Activated CD4-positive, CD25-positive, alpha-beta regulatory T cell treated with anti-CD3 and anti-CD28 coated beads, Interleukin-2, amount 50 U/mL, for 72 hours (primary cell): ENCODE measurements at places on chromosomes 5 and 9.

DNA sequence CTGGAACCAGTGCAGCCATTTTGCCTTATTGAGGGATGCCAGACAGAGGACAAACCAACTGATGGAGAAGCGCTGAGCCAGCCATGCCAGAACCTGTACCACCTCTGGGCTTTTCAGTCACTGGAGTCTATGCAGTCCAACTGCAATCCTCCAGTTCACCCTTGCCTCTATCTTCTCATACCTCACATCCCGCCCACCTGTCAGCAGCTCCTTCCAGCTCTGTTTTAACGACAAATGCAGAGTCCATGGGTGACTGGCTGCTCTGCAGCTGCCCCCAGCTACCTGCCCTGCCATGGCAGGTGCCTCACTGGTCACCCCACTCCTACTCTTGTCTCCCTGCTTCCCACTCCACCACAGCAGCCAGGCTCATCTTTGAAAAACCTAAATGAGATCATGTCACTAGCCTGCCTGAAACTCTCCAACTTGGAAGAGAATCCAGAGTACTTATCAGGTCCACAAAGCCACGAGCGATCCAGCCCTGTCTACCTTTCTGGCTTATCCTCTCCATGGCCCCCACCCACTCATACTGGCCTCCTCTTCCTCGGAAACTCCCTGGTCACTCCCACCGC, 14.0 kb upstream of the ACSL6 start:
- DNase-seq, result no peak

DNA sequence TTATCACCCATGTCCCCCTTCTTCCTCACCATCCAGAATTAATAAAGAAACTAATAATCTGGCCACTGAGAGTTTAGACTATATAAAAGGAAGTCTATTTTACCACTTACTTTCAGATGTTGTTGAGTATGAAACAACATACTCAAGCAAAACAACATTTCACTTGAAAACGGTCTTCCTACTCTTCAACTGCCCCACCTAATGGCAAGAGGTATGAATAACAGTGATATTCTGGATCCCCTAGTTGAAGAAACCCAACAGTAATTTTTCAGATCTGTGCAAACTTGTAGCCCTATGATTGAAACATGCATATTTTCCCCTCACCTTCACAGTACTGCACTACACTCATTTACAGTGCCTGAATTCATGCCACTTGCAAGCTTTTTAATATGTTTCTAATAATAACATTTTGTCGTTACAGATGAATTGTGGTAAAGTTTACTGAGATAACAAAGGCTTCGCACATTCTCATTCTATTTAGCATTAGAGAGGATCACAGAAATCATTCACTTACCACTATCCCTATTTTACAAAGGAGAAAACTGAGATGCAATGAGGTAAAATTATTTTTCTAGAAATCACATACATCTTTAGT, 267.9 kb upstream of the PDE4D start:
- DNase-seq, result no peak

GRCh38 chr9:95771556-95772246, 103.8 kb upstream of the ERCC6L2 start:
- DNase-seq, result no peak

DNA sequence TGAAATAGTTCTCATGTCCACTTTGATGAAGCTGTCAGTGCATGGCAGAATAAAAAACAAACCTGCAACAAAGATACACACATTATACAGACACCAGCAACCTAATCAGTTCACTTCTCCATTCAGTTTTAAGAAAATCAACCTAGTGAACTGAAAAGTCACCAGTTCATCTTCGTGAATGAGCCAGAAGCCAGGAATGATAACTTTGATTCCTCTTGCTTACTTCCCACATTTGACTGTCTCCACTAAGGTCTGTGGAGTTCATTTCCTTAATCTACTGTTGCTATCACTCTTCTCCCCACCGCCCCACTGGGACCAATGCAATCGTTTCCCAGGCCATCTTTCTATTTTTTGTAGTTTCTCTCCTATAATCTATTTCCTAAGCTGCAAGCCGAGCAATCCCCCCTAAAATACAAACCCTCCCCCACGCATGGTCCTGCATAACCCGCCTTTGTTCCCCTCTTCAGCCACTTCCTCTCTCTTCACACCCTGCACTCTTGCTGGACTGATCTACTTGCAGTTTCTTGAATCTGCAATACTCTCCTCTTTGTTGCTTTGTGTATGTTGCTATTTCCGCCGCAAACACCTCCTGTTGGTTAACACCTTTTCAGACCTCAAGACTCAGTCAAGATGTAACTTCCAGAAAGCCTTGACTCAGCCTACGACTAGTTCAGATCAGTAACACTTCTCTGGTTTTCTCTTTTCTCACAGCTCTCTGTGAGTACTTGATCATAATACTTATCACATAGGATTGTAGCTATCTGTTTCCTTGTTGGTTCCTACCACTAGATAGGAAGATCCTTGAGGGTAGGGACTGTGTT, 16.6 kb downstream of the STOM start:
- no peak for DNase-seq

GRCh38 chr9:95078939-95079338, 238.6 kb downstream of the FANCC start:
- no peak for DNase-seq

DNA sequence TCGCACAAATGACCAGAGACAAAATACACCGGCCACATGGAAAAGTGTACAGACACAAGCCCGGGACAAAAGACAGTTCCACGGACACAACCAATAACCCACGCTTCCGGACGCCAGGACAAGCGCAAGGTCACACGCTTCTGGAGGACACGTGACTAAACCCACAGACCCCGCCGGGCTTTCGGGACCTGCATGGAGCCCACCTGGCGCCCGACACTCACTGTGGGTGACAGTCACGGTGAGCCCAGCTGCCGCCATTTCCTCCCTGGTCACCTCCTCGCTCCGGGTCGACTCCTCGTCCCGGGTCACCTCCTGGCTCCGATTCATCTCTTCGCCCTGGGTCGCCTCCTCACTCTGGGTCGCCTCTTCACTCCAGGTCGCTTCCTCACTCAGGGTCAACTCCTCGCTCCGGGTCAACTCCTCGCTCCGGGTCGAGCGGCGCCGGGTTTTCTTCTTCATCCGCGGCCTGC, 470 bp downstream of the BAG1 start:
- peak; percentile 60 for DNase-seq

DNA sequence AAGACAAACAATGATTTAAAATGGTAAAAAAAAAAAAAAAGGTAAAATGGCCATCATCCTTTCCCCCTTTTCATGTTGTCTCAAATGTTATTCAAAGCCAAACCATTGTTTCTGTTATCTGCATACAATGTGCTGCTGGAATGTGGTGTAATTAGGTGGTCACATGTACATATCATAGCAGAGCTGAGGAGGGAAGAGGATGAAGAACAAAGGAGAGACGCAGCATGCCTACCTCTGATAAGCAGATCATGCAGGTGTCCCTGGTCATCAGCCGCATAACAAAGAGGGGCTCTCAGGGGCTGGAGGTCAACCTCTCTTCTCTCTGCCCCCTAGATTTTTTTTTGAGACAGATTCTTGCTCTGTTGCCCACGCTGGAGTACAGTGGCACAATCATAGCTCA, 141.0 kb downstream of the CARTPT start:
- DNase-seq, result no peak

DNA sequence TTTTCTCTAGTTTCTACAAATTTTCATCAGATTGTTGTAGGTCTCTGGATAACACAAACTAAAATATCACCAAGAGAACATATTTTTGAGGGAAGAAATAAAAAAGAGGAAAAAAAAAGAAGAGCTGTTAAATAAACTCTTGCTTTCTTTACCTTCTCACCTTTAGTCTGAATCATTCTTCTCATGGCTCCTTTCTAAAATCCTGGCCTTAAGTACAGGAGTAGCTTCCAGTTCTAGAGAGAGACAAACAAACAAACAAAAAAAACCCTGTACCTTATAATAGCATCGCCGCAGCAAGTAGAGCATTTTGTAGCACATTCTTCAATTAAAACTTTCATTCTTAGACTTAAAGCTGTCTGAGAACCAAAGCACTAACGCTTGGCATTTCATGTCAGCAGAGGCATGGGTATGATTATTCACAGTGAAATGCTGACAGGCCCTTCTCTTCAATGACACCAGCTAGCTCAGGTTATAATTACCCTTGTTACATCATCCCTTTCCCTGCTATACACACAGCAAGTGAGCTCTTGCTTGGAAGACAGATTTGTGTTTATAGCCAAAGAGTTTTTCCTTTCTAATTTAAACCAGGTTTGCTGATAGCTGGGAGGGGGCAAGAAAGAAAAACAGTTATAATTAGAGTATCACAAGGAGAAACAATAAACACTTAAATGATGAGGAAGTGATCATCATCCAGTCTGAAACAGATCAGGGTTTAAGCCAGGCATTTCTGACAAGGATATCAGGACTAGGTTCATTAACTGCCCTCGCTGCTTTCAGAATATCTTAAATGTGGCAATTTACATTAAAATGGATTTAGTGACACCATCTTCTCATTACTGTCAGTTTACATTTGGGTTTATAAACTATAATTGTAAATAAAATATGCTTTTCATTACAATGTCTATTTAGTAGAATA, 510.9 kb upstream of the ZNF608 start:
- DNase-seq, result no peak

GRCh38 chr5:89204756-89205155, 321.8 kb upstream of the MEF2C start:
- no peak for DNase-seq

DNA sequence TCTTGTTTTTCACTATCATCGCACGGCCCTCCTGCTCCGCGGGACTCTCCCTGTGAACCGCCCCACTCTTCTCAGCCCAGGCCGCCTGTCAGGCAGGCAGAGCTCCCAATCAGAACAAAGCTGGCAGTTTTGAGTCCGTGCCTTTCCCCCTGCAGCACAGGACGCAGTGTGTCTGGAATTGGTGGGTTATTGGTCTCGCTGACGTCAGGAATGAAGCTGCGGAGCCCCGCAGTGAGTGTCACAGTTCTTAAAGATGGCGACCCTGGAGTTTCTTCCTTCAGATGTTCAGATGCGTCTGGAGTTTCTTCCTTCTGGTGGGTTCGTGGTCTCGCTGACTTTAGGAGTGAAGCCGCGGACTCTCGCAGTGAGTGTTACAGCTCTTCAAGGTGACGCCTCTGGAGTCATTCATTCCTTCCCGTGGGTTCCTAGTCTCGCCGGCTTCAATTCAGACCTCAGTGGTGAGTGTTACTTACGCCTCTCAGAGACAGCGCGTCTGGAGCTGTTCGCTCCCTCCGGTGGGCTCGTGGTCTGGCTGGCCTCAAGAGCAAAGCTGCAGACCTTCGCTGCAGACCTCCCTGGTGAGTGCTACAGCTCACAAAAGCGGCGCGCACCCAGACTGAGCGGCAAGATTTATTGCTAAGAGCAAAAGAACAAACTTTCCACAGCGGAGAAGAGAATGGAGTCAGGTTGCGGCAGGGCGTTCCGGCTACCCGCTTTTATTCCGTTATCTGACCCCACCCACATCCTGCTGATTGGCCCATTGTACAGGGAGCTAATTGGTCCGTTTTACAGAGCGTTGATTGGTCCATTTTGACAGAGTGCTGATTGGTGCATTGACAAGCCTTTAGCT, 7.4 kb downstream of the ZDHHC11B start:
- no peak for DNase-seq

DNA sequence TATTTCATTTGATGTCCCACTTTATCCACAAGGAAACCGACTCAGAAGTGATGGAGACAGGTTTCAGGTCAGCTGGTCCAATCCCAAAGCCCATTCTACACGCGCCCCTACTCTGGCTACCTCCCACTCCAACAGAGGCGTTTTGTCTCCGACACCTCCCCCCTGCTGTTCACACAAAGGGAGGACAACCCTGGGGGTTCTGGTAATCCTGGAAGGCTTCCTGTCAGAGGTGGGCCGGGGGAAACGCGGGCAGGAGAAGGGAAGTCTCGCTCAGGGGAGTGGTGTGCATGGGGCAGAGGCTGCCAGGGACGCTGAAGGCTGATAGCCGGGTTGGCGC, 39.7 kb upstream of the GABRP start:
- no peak for DNase-seq

- DNase-seq, result no peak
Observed at GRCh38 chr5:863244-863805, 12.5 kb upstream of the ZDHHC11 start.

DNA sequence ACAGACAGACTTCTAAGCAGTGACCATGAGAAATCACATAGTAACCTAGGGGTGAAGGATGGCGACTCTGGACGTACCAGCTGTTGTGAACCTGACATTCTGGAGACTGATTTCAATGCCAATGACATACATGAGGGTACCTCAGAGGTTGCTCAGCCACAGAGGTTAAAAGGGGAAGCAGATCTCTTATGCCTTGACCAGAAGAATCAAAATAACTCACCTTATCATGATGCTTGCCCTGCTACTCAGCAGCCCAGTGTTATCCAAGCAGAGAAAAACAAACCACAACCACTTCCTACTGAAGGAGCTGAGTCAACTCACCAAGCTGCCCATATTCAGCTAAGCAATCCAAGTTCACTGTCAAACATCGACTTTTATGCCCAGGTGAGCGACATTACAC, 38.0 kb upstream of the CCDC152 start:
- DNase-seq, result no peak

DNA sequence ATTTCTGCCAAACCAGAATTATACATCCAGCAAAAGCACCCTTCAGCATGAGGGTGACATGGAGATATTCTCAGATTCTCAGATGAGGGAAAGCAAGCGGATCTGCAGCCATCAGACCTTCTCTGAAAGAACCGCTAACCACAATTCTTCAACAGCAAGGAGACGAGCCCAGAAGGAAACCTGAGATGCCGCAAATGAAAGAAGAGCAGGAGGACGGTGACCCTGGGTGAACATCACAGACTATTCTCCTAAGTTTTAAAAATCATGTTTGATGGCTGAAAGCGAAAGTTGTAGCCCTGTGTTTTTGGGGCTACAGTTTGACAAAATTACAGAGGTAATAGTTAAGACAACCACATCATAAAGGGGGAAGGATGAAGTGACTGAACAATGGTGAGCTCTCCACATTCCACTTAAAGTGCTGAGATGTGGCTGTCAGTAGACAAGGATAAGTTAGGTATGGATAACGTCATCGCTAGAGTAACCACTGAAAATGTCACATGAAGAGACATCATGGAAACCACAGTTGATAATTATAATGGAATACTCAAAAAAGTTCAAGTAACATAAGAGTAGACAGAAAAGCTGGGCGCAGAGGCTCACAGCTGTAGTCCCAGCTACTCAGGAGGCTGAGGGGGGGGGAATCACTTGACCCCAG, 31.5 kb upstream of the NSMF start:
- no peak for DNase-seq

- DNase-seq, result peak; percentile 75
Observed at GRCh38 chr9:129783516-129784361, 19.2 kb upstream of the TOR1B start.

GRCh38 chr5:130280528-130281217, 376.4 kb downstream of the CHSY3 start:
- no peak for DNase-seq

DNA sequence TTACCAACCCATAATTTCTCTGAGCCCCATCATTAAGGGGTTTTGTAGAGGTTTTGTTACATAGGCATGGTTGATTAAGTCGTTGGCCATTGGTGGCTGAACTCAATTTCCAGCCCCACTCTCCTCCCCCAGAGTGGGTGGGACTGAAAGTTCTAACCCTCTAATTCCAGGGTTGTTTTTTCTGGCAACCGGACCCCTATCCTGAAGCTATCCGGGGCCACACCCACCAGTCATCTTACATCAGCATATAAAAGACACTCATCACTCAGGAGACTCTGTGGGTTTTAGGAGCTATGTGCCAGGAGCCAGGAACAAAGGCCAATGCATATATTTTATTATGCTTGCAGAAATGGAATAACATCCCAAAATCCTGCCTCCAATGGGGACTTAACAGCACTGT, 186.0 kb downstream of the NXNL2 start:
- DNase-seq, result no peak

- DNase-seq, result no peak
Observed at GRCh38 chr5:110925398-110925797, 146.1 kb upstream of the TSLP start.
